Activated CD4-positive, alpha-beta T cell treated with anti-CD3 and anti-CD28 coated beads for 36 hours (primary cell): ENCODE measurements at places on chromosomes 12 and 14. TPM values are rescaled to one million over a fixed set of nuclear protein-coding genes. Genes with fewer than 3 reads are reported as not detected.

Gene VRTN
- not detected for total RNA-seq

GRCh38 chr14:35202195-35202594 lies 79.8 kb downstream of the PRORP start:
- H3K27me3 ChIP-seq, result no peaks in the 10 kb centered on the region
- DNase-seq, result no peak
- H3K36me3 ChIP-seq, result no peaks in the 10 kb centered on the region
- no peak overlapping the region for H3K4me3 ChIP-seq
- H3K27ac ChIP-seq, result no peak overlapping the region

DNA sequence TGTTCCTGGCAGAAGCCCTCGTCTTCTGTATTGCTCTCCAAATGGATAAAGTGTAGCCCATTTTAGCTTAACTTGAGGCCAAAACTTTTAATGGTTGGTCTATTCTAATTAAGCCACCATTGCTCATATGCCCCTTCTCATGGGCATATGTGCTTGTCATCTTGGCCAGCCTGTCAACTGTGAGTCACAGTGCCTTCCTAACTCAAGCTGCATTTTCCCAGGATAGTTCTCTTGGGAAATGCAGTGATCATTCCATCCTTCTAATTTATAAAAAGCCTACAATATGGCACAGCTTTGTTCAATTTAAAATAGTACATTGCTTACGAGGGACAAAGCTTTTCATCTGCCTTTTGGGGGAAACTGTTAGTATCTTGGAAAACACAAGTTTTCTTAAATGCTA lies 6.6 kb downstream of the PTHLH start:
- no peaks in the 10 kb centered on the region for H3K36me3 ChIP-seq
- H3K4me1 ChIP-seq, result peaks cover 20% of the 10 kb centered on the region
- no peak for DNase-seq
- no peak overlapping the region for H3K4me3 ChIP-seq

GRCh38 chr14:67586369-67586768 lies 13.7 kb downstream of the PIGH start:
- H3K27me3 ChIP-seq, result no peaks in the 10 kb centered on the region
- no peak for DNase-seq
- no peak overlapping the region for H3K4me3 ChIP-seq
- H3K4me1 ChIP-seq, result no peaks in the 10 kb centered on the region
- H3K27ac ChIP-seq, result no peak overlapping the region
- H3K36me3 ChIP-seq, result peaks cover 9% of the 10 kb centered on the region
